ENCODE measurements at places on chromosomes 1 and 21. TPM values are rescaled to one million over a fixed set of nuclear protein-coding genes. Genes with fewer than 3 reads are reported as not detected.

The CBR3 gene
- total RNA-seq: 1.4 TPM

The TMEM183A gene
- 25.8 TPM for total RNA-seq

The SPRR2A gene
- total RNA-seq: not detected

The CALML6 gene
- 0.29 TPM for total RNA-seq

The CRP gene
- 0.35 TPM for total RNA-seq

The DEPDC1 gene
- total RNA-seq: 4.2 TPM

The OR2W3 gene
- 1.7 TPM for total RNA-seq

The TIPRL gene
- 35.5 TPM for total RNA-seq

The TENT5C gene
- 7.9 TPM for total RNA-seq

The MNDA gene
- total RNA-seq: 3.3 TPM

The ST6GALNAC5 gene
- 0.45 TPM for total RNA-seq

The AQP10 gene
- not detected for total RNA-seq

The AIRE gene
- not detected for total RNA-seq

The ARTN gene
- total RNA-seq: not detected

The OR2L13 gene
- not detected for total RNA-seq

The CASQ1 gene
- total RNA-seq: 49.3 TPM

The TEDDM1 gene
- total RNA-seq: not detected

The NBPF10 gene
- 0.49 TPM for total RNA-seq

The AMY1A gene
- total RNA-seq: not detected

The VHLL gene
- not detected for total RNA-seq

The SHISA4 gene
- total RNA-seq: 162 TPM

Data from heart left ventricle (tissue), 16 donors.